ENCODE measurements at places on chromosomes 13 and 19. TPM values are rescaled to one million over a fixed set of nuclear protein-coding genes. Genes with fewer than 3 reads are reported as not detected.

The DENND1C gene
- total RNA-seq: 0.18 TPM

The INSR gene
- 51.6 TPM for total RNA-seq

The TBXA2R gene
- total RNA-seq: 0.45 TPM

The FUT1 gene
- total RNA-seq: 7.4 TPM

The DNMT1 gene
- total RNA-seq: 42.7 TPM

The SUGP1 gene
- total RNA-seq: 24.0 TPM

The DZIP1 gene
- 53.3 TPM for total RNA-seq

The COL4A1 gene
- total RNA-seq: 151 TPM

The LILRB5 gene
- 1.2 TPM for total RNA-seq

The ODAD3 gene
- total RNA-seq: 0.82 TPM

The SLC39A3 gene
- total RNA-seq: 17.2 TPM

The OR7D2 gene
- total RNA-seq: not detected

The ONECUT3 gene
- not detected for total RNA-seq

The CGB7 gene
- total RNA-seq: not detected

The TGFBR3L gene
- not detected for total RNA-seq

The PDS5B gene
- 125 TPM for total RNA-seq

The PTPRS gene
- total RNA-seq: 207 TPM

The LILRA1 gene
- total RNA-seq: 0.09 TPM

The KIR2DL4 gene
- total RNA-seq: not detected

The ZFP28 gene
- 23.0 TPM for total RNA-seq

The FLT3LG gene
- 0.36 TPM for total RNA-seq

The SLC25A41 gene
- 0.91 TPM for total RNA-seq

The PRR36 gene
- total RNA-seq: 2.4 TPM

The FCER2 gene
- 0.18 TPM for total RNA-seq

The PODNL1 gene
- total RNA-seq: 0.45 TPM

The APLP1 gene
- 97.6 TPM for total RNA-seq

The MEIOSIN gene
- total RNA-seq: not detected

The RNF17 gene
- 0.09 TPM for total RNA-seq

The DCT gene
- 1.5 TPM for total RNA-seq

The NCAN gene
- 85.3 TPM for total RNA-seq

The UHRF1 gene
- 22.9 TPM for total RNA-seq

The ZNF614 gene
- total RNA-seq: 18.5 TPM

The BRME1 gene
- 8.6 TPM for total RNA-seq

The MYBPC2 gene
- 0.18 TPM for total RNA-seq

The BCKDHA gene
- total RNA-seq: 23.0 TPM
